ENCODE measurements at places on chromosomes 2 and 18.

DNA sequence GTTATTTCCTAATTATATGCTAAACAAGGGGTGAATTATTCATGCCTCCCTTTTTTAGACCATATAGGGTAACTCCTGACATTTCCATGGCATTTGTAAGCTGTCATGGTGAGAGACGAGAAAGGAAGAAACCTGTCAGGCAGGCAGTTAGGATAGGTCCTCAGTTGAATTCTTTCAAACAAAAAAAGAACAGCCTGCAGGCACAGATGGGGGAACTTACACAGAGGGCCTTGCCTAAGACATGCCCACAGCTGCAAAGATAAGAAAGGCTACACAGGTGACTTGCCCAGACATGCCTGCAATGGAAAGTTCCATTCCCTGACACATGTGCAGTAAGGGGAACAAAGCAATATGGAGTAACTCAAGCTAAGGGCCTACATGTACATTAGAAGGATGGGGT is 128.1 kb downstream of the TMEM163 start:
- no peak for DNase-seq

DNA sequence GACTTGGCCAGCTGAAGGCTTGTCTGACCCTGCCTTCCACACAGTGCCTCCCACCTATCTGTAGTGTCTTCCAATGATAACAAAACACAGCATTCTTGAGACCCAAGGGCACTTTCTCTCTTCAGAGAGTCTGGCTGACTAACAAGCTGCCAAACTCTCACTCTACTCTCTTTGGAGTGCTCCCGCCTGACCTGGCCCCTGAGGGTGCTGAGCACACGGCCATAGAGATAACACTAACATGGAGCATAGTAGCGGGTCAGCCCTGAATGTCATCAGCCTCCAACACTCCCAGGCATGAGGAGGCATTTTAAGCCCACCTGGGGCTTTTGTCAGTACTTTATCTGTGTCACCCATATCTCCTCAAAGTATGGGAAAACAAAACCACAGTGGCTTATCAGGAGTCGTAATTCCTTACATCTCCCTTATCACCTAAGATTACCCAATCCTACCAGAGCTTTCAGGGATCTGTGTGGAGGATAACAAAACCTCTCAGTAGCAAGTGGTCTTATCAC is 160.3 kb upstream of the TCF4 start:
- DNase-seq = no peak

GRCh38 chr18:54881229-54881768 is 53.0 kb downstream of the RAB27B start:
- DNase-seq = no peak

- DNase-seq = no peak
Measured at GRCh38 chr18:54824761-54825160, 3.5 kb upstream of the RAB27B start.

All from stimulated activated CD8-positive, alpha-beta memory T cell treated with anti-CD3 and anti-CD28 coated beads, Interleukin-4, amount 100 ng/mL, for 4 hours (primary cell).